ENCODE measurements at places on chromosomes 4 and X.

- no peak for DNase-seq
Observed at GRCh38 chr4:163048447-163048846, 118.2 kb downstream of the NAF1 start.

- no peak for DNase-seq
Observed at GRCh38 chr4:88188738-88189417, 30.4 kb upstream of the ABCG2 start.

DNA sequence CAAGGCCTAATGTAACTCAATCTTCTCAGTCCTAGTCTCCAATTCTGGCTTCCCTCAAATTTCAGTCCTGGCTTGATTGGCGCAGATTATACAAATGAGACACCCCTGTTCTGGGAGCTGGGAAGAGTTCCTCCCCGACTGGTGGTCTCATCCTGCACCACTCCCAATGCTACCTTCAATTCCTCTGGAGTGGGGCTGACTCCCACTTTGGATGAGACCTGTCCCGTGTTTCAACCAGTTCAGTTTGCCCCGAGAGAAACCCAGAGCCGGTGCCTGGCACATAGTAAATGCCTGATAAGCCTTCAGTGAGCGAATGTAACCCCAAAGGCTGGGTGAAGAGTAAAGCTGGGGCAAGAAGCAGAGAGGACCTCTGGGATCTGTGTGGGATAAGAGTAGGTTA lies 4.0 kb upstream of the SYP start:
- DNase-seq = no peak

GRCh38 chr4:8317474-8317873 lies 47.9 kb downstream of the HTRA3 start:
- DNase-seq = no peak

- DNase-seq = no peak
Observed at GRCh38 chrX:133749951-133750350, 235.4 kb downstream of the GPC3 start.

- no peak for DNase-seq
Observed at GRCh38 chr4:47084111-47084510, 52.7 kb downstream of the GABRB1 start.

- DNase-seq = no peak
Observed at GRCh38 chrX:1717373-1717772, 102.5 kb downstream of the ASMT start.

GRCh38 chr4:62644372-62644771 lies 1444.2 kb downstream of the ADGRL3 start:
- no peak for DNase-seq

DNA sequence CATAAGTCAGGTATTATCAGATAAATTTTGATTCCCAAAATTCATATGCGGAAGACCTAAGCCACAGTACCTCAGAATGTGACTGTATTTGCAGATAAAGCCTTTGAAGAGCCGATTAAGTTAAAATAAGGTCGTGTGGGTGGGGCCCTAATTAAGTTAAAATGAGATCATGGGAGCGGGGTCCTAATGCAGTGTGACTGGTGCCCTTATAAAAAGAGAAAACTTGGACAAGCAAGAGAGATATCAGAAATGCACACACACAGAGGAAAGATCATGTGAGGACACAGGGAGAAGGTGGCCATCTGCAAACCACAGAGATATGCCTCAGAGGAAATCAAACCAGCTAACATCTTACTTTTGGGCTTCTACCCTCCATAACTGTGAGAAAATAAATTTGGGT lies 236.1 kb downstream of the FBXO8 start:
- DNase-seq = no peak

DNA sequence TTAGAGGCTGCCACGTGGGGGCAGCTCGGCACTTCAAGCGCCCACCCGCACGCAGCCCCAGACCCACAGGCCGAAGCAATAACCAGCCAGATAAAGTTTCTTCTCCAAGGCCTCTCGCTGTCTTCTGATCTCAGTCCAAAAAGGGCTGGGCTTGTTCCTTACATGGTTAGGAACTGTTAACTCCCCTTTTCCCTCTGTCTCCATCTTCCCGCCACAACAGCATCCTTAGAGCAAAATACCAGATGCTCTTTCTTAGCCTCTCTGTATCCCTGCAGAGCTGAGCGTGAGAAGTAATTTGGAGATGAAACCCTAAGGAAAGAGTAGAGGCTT lies 23.4 kb upstream of the KIAA1210 start:
- DNase-seq = no peak

DNA sequence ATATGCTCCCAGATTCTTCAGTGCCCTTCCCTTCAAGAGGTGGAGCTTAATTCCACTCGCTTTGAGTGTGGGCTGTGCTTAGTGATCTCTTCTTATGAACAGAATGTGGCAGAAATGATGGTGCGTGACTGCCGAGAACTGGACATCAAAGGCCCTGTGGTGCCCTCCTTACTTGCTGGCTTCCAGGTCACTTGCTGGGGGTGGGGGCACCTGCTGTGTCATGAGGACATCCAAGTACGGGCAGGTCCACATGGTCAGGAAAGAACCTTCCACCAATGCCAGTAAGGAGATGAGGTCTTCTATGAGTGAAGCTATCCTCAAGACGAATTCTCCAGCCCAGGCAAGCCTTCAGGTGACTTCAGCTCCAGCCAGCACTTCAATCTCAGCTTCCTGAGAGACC lies 95.8 kb downstream of the FAM53A start:
- DNase-seq = no peak

DNA sequence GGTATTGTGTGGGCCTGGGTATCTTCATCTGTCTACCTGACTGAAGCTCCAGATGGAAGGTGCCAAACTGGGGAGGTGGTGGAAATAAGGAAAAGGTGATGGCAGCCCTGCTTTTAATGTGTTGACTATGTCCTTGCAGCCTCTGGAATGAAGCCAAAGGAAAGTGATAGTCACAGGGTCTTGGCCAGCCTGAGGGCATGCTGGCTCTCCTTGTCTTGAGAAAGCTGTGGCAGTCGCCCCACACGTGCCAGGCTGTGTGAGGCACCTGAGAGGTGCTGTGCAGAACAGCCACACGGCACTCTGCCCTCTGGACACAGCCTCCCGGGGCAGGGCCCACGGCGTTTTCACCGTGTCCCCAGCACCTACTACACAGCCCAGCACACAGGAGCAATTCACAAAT lies 77.6 kb downstream of the NAT8L start:
- DNase-seq = no peak

DNA sequence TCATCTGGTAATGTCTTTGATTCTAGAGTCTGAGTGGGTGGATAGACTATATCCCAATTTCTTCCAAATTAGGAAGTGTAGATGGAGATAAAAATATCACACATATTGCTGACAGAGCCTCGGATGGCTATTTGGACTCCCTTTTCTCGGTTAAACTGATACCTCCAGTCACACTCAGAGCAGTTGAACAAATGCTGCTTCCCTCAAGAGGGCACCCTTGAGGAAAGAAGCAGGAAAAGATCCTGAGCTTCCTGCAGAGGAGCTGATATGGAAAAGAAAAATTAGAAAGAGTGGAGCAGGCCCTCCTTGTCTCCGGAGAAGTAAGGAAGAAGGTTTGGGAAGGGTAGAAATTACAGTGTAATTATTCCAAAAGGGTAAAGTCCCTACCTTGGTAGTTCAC lies 96.2 kb upstream of the CCSER1 start:
- no peak for DNase-seq

GRCh38 chr4:23775694-23776093 lies 114.2 kb downstream of the PPARGC1A start:
- DNase-seq = no peak

DNA sequence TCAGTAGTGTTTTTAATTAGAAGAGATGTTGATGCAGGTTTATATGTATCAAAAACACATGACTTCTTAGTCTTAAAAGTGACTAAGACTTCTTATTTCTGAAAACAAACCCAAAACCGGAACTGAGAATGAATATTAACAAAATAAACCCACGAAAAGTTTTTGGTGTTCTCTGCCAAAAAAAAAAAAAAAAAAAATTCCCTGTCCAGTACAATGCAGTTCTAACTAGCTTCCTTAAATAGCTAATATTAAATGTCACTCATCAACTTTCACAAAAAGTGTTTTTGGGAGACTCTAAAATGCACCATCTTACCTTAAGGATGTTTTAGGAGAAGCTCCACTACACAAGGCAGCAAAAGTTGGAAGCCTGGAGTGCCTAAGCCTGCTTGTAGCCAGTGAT lies 2.0 kb downstream of the ANKRD37 start:
- DNase-seq = no peak

DNA sequence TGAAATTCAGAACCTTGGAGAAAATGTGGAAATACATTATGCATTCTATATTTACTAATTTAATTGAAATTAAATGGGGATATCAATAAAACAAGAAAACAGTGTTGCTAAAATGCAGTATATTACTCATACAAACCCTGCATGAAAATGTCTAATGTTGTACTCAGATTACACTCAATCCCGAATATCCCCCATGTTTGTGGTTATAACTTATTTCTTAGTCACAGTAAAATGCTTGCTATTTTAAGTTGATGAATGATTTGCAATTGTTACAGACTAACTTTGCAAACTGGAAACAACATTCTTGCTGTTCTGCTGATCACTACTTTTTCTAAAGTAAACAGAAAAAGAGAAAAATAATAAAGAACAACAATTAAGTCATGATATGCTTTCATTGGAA lies 33.1 kb upstream of the ANXA10 start:
- no peak for DNase-seq

DNA sequence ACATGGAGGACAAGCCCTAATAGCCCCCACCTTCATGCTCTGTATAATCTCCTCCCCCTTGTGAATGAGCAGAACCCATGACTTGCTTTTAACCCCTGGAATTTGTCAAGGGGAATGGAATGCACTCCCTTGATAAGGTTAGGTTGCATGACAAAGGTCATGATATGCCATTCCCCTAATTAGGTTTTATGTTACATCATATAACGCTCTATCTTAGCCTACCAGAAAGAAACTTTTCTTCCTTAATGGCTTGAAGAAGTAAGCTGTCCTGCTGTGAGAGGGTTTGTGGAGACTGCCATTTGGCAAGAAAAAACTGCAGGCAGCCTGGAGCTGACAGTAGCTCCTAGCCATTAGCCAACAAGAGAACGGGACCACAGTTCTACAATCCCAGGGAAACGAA lies 399.8 kb upstream of the MAD2L1 start:
- no peak for DNase-seq

DNA sequence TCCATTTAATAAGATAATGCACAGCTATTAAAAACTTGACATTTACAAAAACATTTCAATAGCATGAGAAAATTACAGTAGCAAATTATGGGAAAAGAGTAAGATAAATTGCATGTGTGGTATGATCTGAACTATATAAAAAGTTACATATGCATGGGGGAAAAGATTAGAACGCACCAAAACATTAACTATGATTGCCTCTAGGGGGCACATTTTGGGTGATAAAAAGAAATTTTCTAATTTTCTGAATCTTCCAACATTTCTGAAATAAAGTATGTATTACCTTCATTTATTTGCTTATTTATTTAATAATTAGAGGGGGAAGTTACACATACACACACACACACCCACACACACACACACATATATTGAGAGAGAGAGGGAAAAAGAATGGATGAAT lies 19.6 kb upstream of the KDM5C start:
- DNase-seq = no peak

DNA sequence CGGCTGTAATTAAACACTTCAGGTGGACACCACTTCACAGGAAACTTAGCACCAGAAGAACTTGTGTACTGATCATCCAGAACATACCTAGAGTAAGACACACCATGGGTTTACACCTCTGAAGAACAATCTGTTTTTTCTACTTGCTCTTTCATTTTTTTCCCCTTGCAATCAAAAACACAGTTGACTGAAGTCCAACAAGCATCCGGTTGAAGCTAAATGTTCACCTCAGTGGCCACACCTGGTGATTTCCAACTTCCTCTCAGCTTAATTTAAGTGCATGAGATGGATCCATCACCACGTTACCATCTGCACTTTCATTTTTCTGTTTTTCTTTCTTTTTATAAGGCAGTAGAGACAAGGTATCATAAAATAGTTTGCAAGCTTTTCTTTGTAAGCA lies 4.9 kb upstream of the TXK start:
- DNase-seq = peak; percentile 68

- DNase-seq = no peak
Observed at GRCh38 chr4:25892796-25893195, 21.2 kb upstream of the SMIM20 start.

DNA sequence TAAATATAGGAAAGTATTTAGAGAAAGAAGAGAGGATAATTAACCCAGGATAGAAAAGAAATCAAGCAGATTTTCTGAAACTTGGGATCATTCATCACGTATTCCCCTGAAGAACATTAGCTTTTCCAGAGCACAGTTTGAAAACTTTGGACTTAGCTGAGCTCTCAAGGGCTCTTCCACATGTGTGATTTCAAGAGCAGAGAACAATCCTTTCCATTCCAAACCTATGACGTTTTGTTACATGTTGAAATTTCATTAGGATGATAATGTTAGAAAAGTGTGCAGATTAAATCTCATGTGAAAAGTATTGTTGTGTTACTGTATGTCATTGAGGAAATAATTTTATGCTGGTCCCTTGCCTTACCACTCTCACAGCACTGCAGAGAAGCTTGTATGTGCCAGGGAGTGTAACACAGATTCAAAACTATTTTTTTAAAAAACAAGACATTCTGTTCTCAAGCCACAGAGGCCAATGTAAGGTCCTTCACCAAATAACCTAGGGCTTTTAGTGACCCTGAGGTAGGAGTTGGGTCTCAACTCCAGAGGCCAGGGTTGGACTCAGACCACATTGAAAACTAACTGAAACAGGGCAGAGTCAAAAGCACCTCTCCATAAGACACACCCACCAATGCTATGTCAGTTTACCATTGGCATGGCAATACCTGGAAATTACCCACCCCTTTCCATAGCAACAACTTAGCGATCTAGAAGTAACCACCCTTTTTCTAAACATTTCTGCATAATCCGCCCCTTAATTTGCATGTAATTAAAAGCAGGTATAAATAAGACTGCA lies 141.3 kb downstream of the ANXA5 start:
- no peak for DNase-seq

DNA sequence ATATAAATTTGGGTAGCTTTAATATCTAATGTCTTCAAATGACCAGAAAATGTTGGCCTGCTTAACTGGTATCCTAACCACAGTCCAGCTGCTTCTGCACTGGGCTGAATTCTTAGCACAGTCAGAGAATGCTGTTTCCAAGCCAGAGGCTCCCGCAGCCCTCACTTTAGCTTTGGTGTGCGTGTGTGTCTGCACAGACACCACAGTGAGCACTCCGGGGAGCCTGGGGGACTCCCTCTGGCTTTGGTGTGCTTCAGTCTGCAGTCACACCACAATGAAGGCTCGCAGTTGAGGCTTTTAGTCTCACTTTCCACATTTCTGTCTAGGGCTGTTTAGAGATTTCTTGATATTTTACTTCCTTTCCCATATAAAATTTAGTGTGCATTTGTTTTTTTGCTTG lies 53.6 kb downstream of the APOO start:
- no peak for DNase-seq

GRCh38 chr4:306551-306961 lies 1.3 kb upstream of the ZNF732 start:
- DNase-seq = no peak
